Activated T-helper 17 cell treated with anti-CD3 and anti-CD28 coated beads, Interleukin-2, amount 50 U/mL, for 72 hours (primary cell): ENCODE measurements at places on chromosomes 7 and 10. TPM values are rescaled to one million over a fixed set of nuclear protein-coding genes. Genes with fewer than 3 reads are reported as not detected.
A peak's percentile ranks its signal among the peaks of the same experiment; 100 is the strongest.

- no peak for ATAC-seq
- peaks cover 74% of the 10 kb centered on the region for H3K27me3 ChIP-seq
- no peak overlapping the region for H3K27ac ChIP-seq
- H3K4me3 ChIP-seq: peak overlapping the region; percentile 58
- H3K4me1 ChIP-seq: peaks cover 7% of the 10 kb centered on the region
- no peaks in the 10 kb centered on the region for H3K36me3 ChIP-seq
Observed at GRCh38 chr10:100736809-100737354, 8.5 kb upstream of the PAX2 start.

DNA sequence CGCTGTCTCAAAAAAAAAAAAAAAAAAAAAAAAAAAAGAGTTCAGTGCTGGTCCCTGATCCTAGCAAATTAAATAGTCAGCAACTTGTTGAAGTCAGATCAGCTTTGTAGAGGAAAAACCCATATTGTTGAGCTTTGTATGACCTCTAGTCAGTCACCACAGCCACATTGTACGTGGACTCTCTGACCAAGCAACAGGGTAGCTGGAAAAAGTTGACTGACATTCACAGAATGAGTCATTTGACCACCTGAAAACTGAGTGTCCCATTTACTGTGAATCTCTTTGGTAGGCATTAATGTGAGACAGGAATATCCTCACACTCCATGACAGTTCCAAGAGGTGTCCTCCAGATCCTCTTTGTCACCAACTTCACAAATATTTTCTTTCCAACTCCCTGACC is 371.1 kb downstream of the LRRTM3 start:
- no peaks in the 10 kb centered on the region for H3K4me1 ChIP-seq
- H3K4me3 ChIP-seq: no peak overlapping the region
- no peaks in the 10 kb centered on the region for H3K36me3 ChIP-seq
- ATAC-seq: peak; percentile 14
- H3K27ac ChIP-seq: no peak overlapping the region

- no peak overlapping the region for H3K4me3 ChIP-seq
- no peaks in the 10 kb centered on the region for H3K36me3 ChIP-seq
- H3K4me1 ChIP-seq: no peaks in the 10 kb centered on the region
- no peak for ATAC-seq
Observed at GRCh38 chr10:76436401-76436811, 1005.0 kb downstream of the LRMDA start.

- peaks cover 25% of the 10 kb centered on the region for H3K4me1 ChIP-seq
- H3K4me3 ChIP-seq: no peak overlapping the region
- H3K27ac ChIP-seq: no peak overlapping the region
Observed at GRCh38 chr7:39621261-39621660, 2.1 kb upstream of the RALA start.

DNA sequence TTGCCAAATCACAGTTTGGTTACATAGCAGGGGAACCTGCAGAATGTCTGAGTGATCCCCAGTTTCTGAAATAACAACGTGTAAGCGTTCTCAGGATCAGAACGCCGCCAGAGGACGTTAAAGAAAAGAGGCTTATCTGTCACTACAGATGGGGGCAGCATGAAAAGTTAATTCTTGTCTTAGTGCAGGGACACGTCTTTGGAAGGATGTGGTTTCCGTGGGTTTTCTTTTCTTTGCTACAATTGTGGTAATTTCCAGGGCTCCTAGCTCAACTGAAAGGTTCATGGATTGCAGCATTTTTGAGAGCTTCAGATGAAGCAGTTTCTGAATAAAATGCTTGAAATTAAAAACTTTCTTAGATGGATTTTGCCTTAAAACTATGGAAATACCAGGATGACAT is 106.6 kb downstream of the PRKCQ start:
- H3K27ac ChIP-seq: peak overlapping the region; percentile 86
- H3K36me3 ChIP-seq: peaks cover 88% of the 10 kb centered on the region
- H3K4me3 ChIP-seq: peak overlapping the region; percentile 90
- peak; percentile 89 for ATAC-seq
- H3K27me3 ChIP-seq: no peaks in the 10 kb centered on the region
- peaks cover 31% of the 10 kb centered on the region for H3K4me1 ChIP-seq

- ATAC-seq: no peak
- H3K36me3 ChIP-seq: no peaks in the 10 kb centered on the region
- H3K27me3 ChIP-seq: no peaks in the 10 kb centered on the region
- no peak overlapping the region for H3K27ac ChIP-seq
- no peak overlapping the region for H3K4me3 ChIP-seq
Observed at GRCh38 chr10:130435961-130436360, 299.8 kb downstream of the GLRX3 start.

DNA sequence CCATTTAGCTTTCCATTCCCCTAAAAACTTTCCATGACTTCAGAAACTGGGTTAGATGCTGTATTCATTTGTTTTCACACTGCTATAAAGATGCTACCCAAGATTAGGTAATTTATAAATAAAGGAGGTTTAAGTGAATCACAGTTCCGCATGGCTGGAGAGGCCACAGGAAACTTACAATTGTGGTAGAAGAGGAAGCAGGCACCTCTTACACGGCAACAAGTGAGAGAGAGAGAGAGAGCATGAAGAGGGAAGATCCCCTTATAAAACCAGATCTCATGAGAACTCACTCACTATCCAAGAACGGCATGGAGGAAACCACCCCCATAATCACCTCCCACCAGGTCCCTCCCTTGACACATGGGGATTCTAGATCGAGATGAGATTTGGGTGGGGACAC is 336.8 kb downstream of the TFEC start:
- no peaks in the 10 kb centered on the region for H3K27me3 ChIP-seq
- H3K4me3 ChIP-seq: no peak overlapping the region
- H3K27ac ChIP-seq: no peak overlapping the region

GRCh38 chr10:35211390-35211789 is 84.7 kb downstream of the CREM start:
- peaks cover 18% of the 10 kb centered on the region for H3K4me1 ChIP-seq
- H3K36me3 ChIP-seq: peaks cover 76% of the 10 kb centered on the region
- no peak for ATAC-seq
- no peak overlapping the region for H3K27ac ChIP-seq

The VWDE gene
- 10.5 TPM for total RNA-seq

The ZNF736 gene
- total RNA-seq: 22.8 TPM

The GSTO2 gene
- total RNA-seq: 1.4 TPM

The NCF1 gene
- total RNA-seq: 2.2 TPM

The ANKRD26 gene
- total RNA-seq: 9.2 TPM
